ENCODE measurements at places on chromosomes 16 and 17.

DNA sequence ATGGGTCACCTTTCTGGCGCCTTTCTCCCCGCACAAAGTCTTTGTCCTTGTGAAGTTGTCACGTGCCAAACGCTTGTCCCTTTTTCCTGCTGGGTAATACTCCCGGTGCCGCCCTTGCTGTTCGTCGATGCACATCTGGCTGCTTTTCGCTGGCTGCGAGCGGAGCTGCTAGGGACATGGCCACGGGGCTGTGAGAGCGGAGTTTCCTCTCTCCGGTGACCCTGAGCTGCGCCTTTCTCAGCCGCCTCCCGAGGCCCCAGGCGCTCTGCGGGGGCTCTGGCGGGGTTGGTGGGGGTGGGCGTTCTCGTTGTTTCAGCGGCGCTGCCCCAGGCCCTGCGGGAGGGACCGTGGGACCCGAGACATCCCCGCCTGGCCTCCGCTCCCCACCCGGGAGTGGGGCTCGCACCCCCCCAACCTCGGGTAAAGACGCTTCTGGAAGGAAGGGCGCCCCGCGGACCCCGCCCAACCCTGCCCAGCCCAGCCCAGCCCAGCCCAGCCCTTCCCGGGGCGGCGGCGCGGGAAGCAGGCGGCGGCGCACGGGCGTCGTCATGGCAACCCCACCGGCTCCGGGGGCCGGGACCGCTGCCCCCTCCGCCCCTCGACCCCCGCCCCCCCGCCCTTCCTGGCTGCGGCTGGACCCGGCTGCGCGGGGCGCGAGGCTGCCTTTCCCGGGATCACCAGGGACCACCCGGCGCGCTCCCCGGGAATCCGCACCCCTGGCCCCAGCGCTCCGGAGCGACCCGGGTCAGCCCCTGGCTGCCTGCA is 12.3 kb downstream of the CHMP6 start:
- peak; percentile 13 for DNase-seq

DNA sequence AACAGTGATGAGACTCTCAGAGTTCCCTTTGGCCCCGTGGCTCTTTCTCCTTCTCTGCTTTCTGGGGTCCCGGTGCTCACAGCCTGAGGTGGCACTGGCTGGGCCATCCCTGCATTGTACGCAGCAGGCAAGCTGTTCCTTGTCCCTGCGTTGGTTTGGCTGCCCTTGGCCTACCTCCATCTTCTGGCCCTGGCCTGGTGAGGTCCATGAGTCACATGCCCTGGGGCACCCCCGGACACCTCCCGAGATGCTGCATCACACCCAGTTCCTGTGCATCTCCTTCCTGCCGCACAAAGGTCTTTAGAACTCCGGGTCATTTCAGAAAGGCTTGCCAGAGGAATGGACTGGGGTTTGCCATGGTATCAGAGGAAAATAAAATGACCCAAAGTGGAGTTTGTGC is 9.5 kb downstream of the SULT1A2 start:
- DNase-seq = no peak

GRCh38 chr17:74795327-74796020 is 19.3 kb upstream of the NAT9 start:
- no peak for DNase-seq

GRCh38 chr17:68694791-68695485 is 93.8 kb upstream of the FAM20A start:
- DNase-seq = peak; percentile 31

GRCh38 chr17:81348097-81349055 is 46.9 kb upstream of the BAHCC1 start:
- DNase-seq = peak; percentile 11

GRCh38 chr16:240559-240958 is 5.9 kb downstream of the FAM234A start:
- no peak for DNase-seq

DNA sequence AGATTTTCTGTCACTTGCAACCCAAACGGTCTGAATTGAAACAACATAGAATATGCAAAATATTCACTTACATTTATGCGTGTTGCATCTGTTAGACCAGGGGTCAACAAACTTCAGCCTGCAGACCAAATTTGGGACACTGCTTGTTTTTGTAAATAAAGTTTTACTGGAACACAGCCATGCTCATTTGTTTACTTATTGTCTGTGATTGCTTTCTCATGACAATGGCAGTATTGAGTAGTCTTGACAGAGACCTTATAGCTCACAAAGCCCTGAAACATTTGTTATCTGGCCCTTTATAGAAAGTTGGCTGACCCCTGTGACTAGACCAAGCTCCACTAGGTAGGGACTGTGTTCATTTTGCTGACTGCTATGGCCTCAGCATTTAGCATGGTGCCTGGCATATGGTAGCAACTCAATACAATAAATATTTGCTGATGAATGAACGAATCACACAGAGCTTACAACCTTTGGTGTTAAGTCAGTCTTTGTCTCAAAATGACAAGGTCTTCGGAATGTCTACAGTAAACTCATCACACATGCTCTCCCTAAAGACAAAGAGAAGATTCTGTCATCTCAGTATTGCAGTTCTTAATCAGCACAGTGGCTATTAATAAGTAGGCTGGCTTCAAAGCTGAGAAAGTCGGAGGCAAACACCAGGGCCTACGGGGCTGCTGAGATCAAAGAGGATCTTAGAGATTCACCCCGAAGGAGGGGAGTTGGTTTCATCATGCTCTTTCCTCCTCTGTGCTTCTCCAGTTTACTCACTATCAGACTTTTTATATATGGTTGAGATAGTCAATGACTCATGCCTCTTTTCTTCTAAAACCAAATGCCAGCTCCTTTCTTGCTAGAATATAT is 95.2 kb upstream of the AXIN2 start:
- DNase-seq = no peak

- no peak for DNase-seq
Measured at GRCh38 chr17:73027130-73027741, 65.3 kb downstream of the SLC39A11 start.
